ENCODE measurements at places on chromosomes 2 and 18.
A peak's percentile ranks its signal among the peaks of the same experiment; 100 is the strongest.

DNA sequence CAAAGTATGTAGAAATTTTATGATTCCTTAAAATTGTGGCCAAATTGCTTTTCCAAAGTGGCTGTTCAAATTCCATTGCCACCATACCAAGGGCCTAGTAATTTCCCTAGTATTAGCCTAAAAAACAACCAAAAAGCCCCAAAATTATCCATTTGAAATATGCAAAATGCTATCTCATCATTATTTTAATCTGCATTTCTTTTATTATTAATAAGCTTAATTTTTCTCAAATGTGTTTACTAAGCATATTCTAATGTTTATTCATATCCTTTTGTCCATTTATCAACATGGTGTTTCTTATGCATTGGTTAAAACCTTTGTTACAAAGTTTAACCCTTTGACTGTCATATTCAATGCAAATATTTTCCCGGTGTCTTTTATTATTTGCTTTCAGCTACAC, 48.0 kb downstream of the PID1 start:
- DNase-seq, result no peak

DNA sequence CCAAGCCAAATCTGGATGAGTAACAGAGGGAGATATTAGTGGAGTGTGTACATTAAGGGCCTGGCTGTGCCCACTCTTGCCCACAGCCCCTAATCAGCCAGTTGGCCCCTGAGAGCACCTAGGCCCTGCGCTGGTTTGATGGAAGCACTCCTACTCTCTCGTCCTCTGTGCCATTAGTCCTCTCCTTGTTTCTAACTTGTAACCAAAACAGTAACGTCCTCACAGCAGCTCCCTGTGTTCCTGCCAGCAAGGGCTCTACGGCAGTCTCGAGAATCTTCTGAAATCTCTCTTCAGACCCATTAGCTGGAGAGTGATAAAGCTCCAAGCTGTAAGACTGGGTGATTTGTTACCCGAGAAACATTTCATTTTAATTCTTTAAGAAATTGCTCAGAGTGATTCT, 76.1 kb downstream of the LRRC30 start:
- no peak for DNase-seq

- no peak for DNase-seq
Measured at GRCh38 chr2:118614841-118615271, 232.6 kb downstream of the EN1 start.

DNA sequence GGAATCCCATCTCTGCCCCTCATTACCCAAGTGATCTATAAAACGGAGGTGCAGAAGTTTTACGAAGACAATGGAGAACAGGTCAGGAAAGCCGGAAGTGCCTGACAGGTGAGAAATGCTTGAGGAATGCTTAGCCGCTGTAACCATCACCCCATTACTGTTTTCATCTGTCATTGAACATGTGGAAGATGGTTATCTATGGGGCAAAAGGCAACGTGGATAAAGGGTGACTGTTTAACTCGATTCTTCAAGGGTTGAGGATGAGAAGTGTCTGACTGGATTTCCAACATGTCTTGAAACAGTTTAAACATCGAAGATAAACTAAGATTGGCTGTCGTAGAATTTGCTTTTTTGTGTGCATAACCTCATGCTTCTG, 17.3 kb downstream of the HK2 start:
- DNase-seq, result no peak

- DNase-seq, result no peak
Measured at GRCh38 chr2:3305431-3305830, 72.2 kb downstream of the EIPR1 start.

GRCh38 chr2:45329045-45329677, 281.9 kb downstream of the SRBD1 start:
- no peak for DNase-seq

DNA sequence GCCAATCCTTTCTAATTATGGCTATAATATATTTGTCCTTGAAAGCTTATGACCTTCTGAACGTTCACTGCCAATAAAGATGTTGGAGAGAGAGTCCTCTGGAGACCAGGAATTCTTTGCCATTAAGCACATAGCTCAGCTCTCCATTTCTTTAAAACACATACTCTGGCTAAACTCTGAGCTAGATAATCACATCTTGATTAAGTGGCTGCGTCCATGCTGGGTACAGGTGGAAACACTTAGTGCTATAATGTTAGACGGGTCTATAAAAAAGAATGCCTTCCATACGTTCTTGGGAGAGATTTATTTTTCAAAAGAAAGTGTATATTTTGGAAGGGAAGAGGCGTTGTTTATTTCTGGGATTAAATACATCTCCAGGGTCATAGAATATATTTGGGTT, 314.5 kb downstream of the LPIN1 start:
- no peak for DNase-seq

- no peak for DNase-seq
Measured at GRCh38 chr2:152415231-152415642, 80.3 kb downstream of the FMNL2 start.

GRCh38 chr2:225889452-225889851, 489.9 kb downstream of the NYAP2 start:
- peak; percentile 11 for DNase-seq

- no peak for DNase-seq
Measured at GRCh38 chr18:32301361-32301760, 111.5 kb downstream of the MEP1B start.

DNA sequence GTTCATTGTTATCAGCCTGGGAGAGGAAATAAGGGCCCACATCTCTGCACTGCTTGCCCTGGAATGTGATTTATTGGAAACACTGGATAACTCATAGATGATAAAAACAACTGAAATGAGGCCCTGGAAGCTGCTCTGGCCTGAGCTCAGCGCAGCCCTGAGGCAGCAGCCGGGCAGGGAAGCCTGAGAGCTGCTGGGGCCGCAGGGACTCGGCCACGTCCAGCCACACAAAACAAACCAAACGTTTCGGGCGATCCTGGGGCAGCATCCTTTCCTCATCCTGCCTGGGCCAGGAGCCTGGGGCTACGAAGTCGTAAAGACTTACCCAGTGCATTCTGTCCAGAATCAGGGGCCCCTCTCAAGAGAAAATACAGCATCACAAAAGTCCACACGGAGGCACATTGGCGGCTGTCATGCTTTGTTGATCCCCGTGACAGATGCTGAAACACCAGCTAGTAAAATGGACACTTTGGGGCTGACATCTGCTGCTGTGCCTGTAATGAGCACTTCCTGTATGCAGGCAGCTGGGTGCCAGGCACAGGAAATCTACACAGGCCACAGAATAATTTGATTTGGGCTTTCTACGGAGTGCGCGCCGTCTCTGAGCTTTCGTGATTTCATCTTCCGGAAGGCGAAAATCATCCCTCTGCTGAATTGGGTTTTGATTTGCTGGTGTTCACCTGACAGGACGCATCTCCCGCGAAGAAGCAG, 250.6 kb downstream of the EIPR1 start:
- DNase-seq, result no peak

- DNase-seq, result no peak
Measured at GRCh38 chr2:108224022-108224421, 15.7 kb upstream of the SULT1C3 start.

- peak; percentile 19 for DNase-seq
Measured at GRCh38 chr18:75677696-75678455, 250.4 kb upstream of the SMIM21 start.

DNA sequence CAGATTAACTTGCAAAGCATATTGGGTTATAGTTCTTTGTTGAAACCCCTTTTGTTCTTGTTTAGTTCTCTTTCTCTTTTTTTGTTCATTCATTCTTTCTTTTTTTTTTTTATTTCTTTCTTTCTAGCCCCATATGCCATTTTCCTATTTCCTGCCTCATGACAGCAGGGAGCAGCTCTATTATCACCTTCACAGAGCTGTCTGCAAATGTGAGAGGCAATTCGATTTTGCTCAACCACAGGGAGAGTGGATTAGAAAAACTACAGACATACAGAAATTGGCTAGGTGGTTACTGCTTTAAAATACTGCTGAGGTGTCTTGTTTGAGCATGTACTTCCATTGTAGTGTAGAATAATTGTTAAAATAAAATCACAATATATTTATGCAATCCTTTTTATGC, 44.2 kb upstream of the TBR1 start:
- DNase-seq, result no peak

DNA sequence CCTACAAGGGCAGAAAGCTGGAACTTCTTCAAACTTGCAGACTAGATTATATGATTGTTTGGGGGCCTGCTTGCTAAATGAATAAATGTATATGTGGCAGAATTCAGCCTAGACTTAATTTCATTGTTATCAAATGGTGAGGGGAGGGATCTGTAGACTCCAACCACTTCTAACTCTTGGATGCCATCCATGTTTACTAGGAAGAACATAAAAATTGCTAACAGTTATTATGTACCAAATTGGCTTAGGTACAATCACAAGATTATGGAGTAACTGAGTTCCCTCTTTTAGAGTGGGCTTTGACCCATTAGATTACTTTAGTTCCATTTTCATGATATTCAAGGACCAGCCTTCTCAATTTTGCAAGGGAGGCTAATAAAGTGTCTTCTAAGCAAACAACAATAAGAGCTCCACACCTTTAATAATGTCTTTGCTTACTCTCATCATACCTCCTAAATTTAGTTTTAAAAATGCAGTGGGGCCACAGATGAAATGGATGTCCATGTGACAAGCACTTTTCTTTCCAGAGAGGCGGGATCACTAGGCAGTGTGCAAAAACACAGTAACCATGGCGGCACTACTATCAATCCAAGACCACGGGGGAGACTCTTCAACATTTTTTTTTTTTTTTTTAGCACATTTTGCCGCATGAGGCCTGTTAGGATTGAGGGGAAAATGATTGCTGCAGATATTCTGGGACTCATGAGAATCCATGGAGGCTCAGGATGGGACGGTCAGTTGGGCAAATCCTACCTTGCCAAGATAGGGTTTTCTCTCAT, 217.6 kb upstream of the SPRED2 start:
- DNase-seq, result no peak

GRCh38 chr2:207149249-207150213, 16.2 kb downstream of the KLF7 start:
- DNase-seq, result no peak

DNA sequence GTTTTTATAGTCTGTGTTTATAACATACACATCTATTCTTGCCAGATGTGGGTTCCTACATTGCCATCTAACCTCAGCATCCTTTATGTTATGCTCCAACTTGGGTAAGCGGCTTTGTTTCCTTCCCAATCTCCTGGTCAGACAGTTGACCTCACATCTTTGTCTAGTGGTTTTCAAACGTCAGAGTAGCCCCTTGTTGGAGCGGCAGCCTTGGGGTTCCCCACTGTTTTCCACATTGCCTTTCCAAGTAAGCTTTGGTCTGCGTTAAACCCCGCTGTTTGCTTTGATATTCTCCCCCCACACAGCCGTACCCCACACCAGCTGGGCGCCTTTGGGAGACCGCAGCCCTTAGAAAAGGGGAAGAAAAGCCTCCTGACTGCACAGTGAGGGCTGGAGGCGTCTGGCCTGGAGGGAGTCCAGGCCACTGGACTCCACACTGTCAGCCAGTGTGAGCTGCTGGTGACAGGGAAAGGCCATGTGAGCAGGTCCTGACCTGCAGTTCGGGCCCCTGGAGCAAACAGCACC, 83.3 kb downstream of the MALT1 start:
- DNase-seq, result no peak

- no peak for DNase-seq
Measured at GRCh38 chr2:182291296-182291695, 135.5 kb downstream of the PDE1A start.

DNA sequence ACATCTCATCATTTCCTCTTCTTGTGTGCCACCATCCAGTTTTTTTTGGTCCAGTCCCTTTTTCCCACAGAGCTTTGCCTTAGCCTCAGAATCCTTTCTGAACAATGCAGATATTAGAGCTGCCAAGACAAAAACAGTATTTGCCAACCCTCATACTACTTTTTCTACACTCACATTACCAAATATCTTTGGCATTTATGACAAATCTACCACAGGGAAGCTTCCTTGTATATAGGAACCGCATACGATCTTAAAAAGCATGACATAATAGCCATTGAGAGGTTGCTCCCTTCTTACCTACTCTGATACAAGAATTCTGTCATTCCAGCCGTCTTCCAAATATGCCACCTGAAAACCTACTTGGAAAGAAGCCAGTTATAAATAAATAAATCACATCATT, 9.4 kb downstream of the ZNF24 start:
- no peak for DNase-seq

DNA sequence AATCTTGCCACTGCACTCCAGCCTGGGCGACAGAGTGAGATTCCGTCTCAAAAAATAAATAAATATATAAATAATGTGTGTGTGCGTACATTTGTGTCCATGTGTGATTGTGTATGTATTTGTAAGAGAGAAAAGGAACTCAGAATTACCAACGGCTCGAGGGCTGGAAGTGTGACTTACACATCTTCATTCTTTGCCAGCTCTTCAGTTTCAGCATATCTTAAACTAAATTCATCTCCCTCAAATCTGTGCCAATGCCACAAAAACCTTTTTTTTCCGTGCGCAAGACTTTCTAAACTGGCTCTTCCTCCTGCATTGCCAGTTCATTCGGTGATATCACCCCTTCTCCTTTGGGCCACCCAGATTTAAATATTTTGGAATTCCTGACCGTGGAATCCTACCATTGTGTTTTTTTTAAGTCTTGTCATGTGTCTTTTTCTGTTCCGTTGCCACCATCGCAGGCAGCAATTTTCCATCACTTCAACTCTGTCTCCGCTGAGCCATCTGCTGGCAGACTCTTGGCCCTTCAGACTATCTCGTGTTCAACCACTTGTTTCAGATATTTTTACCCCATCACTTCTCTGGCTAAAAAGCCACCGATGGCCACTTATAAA, 77.0 kb upstream of the ZNF532 start:
- no peak for DNase-seq

Measured in LNCaP clone FGC (cell line).